ENCODE measurements at places on chromosomes 7 and 10.

- no peak for DNase-seq
These were observed 230.0 kb downstream of the SNX13 start for GRCh38 chr7:17710312-17710711.

DNA sequence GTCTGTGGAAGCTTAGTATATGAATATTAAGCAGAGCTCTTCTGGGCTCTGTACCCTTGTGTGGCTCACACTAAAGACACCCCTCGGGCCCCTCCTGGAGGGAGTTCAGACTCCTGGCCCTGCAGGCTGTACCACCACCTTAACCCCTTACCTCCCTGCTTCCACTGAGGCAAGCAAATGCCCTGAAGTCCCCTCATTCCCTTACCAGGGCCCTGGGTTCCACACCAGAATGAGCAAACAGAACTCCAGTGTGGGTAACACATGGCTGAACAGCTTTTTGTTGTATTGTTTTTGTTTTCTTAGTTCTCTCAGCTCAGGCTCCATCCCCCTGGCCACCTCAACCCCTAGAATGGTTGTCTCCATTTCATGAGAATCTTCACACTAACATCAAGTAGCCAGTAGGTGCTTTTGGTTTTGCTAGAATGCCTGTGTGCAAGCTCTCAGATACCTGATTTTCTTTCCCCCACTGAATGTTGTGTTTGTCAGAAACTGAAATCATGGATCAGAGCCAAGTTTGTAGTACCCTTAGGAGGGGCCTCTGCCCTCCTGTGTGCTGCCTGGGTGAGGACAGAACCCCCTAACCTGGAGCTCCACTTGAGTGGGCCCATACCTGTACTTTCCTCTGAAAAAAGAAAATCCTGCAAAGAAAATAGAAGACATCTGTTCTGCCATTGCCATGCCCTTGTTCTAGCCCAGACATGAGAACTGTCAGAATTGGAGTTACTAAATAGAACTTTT lies 2.8 kb upstream of the WAPL start:
- DNase-seq: no peak

GRCh38 chr10:44238212-44238611 lies 146.7 kb downstream of the CXCL12 start:
- no peak for DNase-seq

DNA sequence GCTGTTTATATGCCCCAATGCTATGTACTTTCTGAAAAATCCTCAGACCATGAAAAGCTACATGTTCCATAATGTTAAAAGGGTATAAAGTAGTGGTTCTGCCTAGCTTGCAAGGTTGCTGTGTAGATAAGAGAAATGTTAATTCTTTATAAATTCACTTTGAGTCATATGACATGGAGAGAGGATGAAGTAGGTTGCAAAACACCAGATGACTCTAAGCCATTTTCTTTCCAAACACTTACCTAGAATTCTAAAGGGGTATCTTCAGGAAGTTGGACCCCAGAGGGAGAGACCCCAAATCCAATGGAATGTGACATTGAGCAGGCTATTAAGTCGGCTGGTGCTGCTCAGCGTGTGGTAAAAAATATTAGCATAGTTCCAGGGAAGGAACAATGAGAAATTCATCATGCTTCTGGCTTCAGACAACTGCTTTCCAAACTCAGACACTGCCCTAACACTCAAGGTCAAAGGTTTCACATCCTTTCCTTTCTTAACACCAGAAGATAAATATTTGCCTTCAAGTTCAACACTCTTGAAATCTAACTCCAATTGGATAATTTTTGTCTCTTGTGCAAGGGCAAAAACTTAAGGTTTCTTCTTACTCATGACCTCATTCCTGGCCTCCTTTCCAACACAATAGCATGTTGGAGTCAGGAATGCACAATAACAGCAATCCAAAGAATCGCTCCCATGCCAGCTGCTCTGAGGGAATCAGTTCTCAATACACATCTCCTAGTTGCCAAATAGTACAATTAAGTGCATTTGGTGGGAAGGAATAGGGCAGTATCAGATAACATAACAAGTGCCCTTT lies 100.7 kb upstream of the AFAP1L2 start:
- peak; percentile 95 for DNase-seq

DNA sequence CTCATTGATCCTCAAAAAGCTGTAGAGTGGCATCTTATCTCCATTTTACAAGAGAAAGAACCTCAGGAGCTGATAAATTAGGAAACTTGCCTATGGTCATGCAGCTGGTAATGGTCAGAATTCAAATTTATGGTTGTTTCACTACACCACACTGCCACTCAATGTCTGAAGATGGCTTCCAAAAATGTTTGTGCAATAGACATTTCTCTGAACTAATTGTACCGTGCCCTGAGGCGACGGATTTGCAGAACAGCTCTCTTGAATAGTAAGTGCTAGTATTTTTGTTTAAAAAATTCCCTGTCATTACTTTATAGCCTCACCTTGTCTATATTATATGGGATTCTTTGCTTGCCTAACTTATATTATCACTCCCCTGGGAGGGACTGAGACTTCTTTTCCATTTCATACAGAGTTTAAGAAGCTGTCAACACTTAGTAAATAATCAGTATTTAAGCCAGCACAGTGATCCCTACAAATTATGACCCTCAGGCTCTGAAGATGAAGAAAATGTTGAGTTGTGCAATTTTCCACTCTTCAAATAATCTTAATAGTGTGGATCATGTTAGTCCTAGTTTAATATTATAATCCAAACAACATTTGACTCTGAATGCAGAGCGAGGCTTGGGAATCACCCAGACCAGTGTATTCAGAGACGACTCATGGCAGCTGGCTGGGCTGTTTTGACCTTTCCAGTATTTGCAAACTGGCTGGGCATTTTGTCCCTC lies 346.6 kb downstream of the PTEN start:
- DNase-seq: peak; percentile 21

DNA sequence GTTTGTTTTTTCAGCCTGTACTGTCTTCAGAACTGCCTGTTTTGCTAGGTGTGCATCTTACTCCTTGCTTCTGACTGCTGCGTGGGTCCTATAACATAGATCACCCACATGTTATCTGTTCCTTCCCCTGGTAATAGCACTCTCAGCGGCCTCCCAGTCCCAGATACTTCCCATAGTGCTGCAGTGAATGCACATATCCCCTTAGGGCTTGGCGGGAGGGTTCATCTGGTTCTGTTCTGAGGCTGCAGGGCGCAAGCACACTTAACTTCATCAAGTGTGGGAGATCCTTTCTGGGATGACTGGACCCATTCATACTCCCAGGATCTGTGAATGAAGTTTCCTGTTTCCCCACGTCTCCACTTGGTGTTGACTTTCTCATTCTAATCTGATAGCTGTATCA lies 90.7 kb downstream of the CELF2 start:
- no peak for DNase-seq

GRCh38 chr10:51588984-51589383 lies 110.4 kb downstream of the CSTF2T start:
- DNase-seq: no peak

DNA sequence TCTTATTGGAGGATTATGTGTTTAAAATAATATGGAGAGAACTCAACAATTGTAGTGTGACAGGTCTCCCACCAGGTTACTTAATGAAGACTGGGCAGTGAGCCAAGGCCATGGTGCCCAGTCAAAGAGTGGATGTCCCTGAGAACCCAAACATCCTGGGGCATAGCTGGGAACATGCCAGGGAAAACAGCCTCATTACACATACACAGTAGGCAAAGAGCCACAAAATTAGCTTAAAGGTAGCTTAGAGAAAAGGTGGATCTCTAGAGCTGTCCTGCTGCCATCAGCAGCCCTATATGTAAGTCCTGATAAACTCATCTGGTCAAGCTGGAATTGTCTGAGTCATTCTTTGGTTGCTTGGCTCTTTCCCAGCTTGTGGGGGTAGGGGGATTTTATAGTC lies 287.8 kb downstream of the PHF14 start:
- DNase-seq: no peak

DNA sequence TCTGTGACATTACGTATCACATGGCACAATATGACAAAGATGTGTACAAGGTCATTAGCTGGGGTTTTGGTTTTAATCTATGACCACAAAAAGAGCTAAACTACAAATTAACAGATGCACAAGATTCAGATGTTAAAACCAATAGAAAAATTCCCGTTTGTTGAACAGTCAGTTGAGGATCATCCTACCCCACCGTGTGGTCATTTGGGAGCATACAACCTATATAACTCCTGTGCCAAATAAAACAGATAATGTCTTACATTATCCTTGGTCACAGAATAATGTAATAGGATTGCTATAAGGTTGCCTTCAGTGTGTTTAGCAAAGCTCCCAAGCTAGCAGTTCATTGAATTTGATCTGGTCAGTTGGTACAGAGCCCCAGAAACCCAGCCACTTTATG lies 28.2 kb downstream of the ASNS start:
- no peak for DNase-seq

GRCh38 chr7:17005271-17005670 lies 123.5 kb upstream of the AGR3 start:
- no peak for DNase-seq

DNA sequence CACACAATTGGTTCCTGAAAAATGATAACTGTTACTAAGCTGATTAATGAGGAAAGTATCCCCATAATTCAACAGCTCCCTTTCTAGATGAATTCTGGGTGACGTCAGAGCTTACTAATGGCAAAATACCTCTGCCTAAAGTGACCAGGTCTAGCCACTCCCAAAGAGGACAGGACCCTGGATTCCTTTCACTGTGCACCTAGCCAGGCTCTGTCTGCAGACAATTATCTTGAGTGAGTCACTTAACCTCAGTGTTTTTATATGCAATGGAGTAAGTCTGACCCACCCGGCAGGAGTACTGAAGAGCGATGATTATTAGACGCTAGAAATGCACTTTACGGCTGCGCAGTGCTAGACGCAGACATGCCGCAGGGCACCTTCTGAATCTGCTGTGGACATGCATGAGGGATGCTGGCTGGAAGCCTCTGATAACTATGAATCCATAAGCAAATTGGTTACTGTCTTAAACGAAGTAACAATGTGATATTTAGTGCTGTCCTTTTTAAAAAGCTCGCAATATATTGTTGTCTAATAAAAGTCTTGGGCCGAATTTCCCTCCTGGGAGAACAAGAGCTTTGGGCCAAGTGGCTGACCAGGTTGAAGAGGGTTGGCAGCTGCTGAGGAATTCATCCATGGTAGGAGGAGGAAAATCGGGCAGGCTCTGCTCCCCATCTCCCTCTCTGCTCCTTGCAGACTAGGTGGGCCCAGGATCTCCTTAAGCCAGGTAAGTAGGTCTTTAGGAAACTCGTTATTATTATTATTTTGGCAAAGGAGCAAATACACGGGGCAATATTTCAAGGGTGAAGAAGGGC lies 4.6 kb upstream of the INPP5A start:
- DNase-seq: peak; percentile 38

DNA sequence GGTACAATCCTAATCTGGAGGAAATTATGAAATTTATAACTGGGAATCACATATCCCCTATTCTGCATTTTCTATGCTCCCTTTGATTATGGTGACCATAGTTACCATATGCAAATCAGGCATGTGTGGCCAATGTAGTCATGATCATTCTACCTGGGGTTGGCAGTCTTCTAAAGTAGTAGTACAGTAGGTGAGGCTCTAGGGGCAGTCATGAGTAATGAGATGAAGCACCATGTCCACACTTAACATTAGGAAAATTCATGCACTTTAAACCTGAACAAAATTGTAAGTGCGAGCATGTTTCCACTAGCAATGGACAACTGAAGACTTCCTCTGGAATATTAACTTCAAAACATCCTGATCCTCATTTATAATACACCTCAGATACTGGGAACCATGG lies 545.9 kb downstream of the SUGCT start:
- DNase-seq: no peak

GRCh38 chr7:71239586-71240268 lies 107.8 kb downstream of the GALNT17 start:
- no peak for DNase-seq

DNA sequence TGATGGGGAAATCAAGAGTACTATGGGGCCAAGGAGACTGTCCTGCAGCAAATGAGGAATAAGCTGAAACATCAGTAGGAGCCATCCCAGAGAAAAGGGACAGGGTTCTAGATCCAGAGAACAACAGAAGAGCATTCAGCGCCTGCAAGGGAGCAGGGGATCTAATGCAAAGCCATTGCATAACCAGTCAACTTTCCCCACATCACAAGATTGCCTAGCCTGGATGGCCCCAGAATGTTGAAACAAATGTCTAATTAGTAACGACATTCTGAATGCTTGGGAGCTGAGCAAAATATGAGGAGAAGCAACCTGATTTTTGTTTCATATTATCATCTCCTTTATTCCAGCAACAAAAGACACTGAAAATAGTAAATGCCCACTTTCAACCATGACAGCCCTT lies 2.7 kb upstream of the MPP7 start:
- DNase-seq: no peak

DNA sequence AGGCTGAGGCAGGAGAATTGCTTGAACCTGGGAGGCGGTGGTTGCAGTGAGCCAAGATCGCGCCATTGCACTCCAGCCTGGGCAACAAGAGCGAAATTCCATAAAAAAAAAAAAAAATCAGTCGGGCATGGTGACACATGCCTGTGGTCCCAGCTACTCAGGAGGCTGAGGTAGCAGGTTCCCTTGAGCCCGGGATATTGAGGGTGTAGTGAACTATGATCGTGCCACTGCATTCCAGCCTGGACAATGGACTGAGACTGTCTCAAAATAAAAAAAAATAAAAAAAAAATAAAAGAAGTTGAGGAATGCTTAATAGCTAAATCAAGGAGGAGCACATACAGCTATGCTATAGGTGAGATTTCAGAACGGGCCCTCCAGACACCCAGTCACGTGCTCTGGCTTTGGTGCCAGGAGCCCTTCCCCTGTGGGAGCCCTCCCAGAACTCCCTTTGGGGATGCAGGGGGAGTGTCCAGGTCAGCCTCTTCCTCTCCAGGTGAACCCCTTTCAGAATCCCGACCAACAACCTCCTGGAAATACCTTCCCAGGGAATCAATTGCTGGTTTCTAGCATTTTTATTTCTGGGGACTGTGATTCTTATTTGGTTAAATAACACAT lies 42.9 kb upstream of the CTBP2 start:
- DNase-seq: no peak

DNA sequence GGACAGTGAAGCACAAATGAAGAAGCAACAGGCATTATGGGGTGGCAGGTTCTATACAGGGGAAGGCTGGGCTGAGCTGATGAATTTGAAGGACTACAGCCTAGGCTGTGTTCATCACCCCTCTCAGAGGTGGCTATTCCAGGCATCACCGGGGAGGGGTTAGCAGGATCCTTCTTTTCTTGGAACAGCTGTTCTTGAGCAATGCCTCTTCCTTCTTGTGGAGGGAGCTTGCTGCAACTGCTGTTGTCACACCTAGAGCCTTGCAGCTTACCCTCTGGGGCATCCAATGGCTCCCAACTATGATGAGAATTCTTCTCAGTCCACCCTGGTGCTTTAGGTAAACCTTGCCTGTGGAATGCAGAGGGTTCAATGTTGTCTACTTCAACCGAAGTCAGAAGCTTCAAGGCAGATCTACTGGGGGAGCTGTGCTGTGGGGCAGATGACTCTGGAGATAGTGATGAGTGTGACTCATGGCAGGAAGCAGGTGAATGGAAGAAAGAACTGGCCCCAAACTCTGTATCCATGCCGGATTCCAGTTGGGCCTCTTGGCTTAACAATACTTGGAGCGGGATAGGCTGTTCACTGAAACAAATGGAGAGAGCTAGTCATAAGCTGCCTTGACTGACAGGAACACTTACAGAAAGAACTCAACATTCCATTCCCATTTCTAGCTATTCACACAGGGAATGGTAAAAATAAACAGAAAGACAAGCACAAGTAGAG lies 21.5 kb upstream of the PPP3CB start:
- no peak for DNase-seq

All from fibroblast of the conjunctiva (primary cell).